Spinal cord (tissue), 10 donors: ENCODE measurements at places on chromosomes 11 and 22.

- DNase-seq = no peak
These were observed 128.1 kb downstream of the ARHGAP20 start for GRCh38 chr11:110584150-110584549.

GRCh38 chr11:283405-284104 lies 5.3 kb downstream of the NLRP6 start:
- no peak for DNase-seq

- DNase-seq = no peak
These were observed 148.9 kb downstream of the TBC1D22A start for GRCh38 chr22:46911346-46911745.

- DNase-seq = no peak
These were observed 64.2 kb downstream of the MED15 start for GRCh38 chr22:20571531-20572007.

GRCh38 chr11:34870548-34871196 lies 45.5 kb downstream of the APIP start:
- no peak for DNase-seq

- DNase-seq = no peak
These were observed 825 bp downstream of the SLC1A2 start for GRCh38 chr11:35418282-35419183.

GRCh38 chr11:45900916-45901617 lies 6.0 kb downstream of the FREY1 start:
- DNase-seq = peak; percentile 72

- DNase-seq = no peak
These were observed 1.6 kb upstream of the ELFN2 start for GRCh38 chr22:37428649-37429586.

- DNase-seq = no peak
These were observed 529.3 kb upstream of the B3GAT1 start for GRCh38 chr11:134941326-134941725.

- DNase-seq = no peak
These were observed 200.3 kb downstream of the MYO18B start for GRCh38 chr22:25942115-25942855.

DNA sequence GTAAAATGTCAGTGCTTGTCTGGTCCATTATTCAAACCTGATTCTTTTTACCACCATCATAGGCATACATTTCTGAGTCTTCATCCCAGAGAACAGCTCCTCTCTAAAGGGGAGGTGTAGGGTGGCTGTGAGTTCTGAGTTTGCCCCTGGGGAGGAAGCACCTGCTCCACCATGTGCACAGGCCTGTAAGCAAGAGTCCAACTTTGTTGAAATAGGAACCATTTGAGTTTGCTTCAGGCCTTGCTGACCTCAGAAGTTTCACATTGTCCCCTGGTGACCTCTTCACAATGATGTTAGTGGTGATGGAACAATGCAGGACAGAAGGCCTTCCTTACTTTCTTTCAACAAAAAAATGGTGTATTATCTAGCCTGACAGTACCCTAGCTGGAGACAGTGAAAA lies 54.6 kb upstream of the TOP3B start:
- DNase-seq = no peak

DNA sequence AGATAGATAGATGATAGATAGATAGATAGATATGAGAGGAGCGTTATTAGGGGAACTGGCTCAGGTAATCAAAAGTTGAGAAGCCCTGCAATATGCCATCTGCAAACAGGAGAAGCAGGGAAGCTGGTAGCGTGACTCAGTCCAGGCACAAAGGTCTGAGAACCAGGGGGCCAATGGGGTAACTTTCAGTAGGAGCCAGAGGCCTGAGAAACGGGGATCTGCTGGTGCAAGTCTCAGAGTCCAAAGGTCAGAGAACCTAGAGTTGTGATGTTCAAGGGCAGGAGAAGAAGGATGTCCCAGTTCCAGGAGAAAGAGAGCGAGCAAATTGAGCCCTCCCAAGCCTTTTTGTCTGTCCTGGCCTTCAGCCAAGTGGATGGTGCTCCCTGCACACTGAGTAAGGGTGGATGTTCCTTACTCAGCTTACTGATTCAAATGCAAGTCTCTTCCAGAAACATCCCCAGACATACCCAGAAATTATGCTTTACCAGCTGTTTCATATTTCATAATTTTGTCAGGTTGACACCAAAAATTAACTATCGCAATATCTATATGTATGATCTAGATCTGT lies 87.8 kb upstream of the SLC22A12 start:
- no peak for DNase-seq

GRCh38 chr11:122786896-122787295 lies 51.4 kb upstream of the CRTAM start:
- DNase-seq = no peak

DNA sequence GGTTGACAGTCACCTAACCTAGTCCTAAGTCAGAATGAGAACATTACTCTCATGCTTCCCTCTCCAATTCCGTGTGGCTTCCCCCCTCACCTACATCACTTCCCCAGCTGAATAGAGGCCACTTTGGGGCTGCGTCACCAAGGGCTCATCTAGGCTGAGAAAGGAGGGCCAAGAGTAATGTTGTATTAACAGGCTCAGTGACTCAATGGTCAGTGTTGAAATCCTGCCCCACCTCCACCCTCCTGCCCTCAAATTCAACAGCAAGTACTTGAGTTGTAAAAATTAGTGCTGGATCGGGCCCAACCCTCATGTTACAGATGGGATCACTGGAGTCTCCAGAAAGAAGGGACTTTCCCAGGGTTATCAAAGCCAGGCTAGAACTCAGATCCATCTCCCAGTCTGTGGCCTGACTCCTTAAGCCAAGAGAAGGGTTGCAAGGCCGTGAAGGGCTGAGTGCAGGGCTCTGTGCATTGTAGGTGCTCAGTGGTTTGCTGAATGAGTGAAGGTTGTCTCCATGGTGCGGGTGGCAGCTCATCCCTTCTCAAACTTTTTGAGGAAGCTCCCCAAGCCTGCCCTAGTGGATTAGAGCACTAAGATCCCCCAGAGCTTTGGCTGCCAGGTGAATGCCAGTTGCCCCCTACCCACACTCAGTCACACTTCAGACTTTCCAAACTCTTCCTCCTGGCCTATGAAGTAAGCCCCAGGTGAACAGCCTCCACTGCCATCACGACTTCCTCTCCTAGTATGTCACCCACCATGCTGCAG lies 3.2 kb downstream of the DGAT2 start:
- no peak for DNase-seq

DNA sequence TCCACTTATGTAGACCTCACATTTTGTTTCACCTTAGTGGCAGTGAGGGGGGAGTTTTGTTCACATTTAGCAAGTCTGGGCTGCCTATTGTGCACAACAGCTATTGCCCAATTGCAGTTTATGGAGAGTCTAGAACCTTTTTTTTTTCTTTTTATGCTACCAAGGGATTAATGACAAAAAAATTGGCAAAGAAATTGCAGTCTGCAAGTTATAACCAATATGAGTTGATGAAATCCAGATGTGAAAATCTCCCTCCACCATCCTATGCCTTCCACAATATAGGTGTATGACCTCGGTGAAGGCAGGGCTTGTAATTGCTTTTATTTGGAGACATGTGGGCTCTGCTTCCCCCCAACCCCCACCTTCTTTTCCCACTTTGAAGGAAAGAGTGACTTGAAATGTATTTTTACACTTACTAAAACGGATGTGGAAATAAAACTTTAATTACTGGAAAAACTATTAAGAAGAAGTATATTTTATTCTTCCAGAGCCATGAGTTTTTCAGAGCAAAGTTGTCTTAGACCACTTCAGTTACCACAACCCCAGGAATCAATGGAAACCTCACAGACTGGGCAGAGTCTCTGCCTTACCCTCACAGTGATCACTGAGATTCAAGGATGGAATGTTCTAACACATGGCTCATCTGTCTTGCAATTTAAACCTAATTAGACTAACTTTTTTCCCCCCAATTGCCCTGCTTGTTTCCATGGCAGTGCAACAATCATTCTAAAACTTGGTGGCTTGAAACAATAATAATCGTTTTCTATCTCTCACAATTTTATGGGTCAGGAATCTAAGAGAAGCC lies 120.8 kb upstream of the SLC5A12 start:
- no peak for DNase-seq

GRCh38 chr11:101705972-101706371 lies 122.2 kb upstream of the TRPC6 start:
- no peak for DNase-seq

DNA sequence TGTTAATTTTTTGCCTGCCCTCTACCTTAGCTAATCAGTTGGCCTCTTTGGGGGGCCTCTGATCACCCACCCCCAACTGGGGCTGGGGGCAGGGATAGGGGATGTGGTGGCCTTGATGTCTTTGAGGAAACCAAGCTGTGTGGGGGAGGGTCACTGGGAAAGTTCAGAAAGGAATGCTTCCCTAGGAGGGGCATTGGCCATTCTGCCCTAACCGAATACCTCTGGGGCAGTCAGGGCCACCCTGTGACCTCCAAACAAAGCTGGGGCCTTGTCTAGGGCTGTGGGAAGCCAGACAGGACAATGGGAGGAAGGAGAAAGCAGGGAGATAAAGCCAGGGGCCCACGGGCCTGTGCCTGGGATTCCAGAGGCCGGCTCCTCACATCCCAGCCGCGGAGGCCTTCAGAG lies 97.5 kb downstream of the TSPAN18 start:
- DNase-seq = no peak

GRCh38 chr11:112634551-112634950 lies 326.7 kb upstream of the NCAM1 start:
- DNase-seq = no peak

DNA sequence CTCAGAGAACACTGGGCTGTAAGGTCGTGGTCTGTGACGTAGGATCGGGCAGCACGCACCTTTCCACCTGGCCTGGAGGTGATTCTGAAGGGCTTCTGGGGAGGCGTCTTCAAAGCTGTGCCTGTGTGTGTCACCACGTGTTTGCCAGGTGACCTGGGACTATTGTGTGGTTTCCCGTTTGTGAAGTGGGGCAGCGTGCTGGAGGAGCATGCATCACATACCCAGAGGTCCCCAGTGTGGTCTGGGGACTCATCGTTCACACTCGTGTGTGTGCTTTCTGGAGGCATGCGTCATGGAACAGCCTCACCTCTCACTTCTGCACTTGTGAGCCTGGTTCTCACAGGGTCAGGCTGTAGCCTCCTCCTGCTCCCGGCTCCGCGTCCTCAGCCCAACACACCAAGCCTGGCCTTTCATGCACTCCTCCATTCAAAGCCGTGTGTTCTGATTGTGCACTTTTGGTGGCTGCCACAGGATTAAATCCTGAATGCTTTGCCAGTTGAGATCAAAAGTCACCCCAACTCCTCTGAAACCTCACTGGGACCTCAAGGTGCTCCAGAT lies 106.3 kb downstream of the KCNQ1OT1 start:
- DNase-seq = no peak
